IMR-90 (cell line): ENCODE measurements at places on chromosomes 2 and 18. TPM values are rescaled to one million over a fixed set of nuclear protein-coding genes. Genes with fewer than 3 reads are reported as not detected.

GRCh38 chr2:2229626-2230432, 101.2 kb downstream of the MYT1L start:
- no peak for DNase-seq

DNA sequence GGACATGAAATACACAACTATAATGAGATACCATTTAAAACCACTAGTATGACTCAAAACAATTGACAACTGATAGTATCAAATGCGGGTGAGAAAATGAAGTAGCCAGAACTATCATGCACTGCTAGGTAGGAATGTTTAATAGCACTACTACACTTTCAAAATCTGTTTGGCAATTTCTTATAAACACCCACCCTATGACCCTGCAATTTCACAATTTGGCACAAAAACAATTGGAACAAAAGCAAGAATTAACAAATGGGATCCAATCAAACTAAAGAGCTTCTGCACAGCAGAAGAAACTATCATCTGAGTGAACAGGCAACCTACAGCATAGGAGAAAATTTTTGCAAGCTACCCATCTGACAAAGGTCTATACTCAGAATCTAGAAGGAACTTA, 431.2 kb upstream of the GYPC start:
- DNase-seq, result no peak

GRCh38 chr2:225002656-225003045, 39.6 kb downstream of the DOCK10 start:
- DNase-seq, result no peak

Gene SCYGR1
- total RNA-seq, result not detected in 2 replicates

Gene GAD1
- not detected in 2 replicates for total RNA-seq
